ENCODE measurements at places on chromosomes 7 and 10.

DNA sequence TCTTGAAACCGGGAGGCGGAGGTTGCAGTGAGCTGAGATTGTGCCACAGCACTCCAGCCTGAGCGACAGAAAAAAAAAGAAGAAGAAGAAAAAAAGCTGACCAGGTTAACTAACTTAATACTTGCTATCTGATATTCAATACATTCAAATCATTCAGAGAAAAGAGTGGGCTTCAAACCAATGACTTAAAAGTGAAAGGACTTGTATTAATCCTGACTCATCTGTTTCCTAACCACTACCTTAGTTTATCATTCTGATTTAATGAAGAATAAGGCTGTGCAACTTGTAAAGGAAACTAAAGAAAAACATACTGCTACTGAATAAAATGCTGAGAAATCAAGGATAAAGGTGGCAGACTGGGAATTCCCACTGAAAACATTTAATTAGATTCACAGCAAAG, 128.4 kb downstream of the NRBF2 start:
- no peak for DNase-seq

- no peak for DNase-seq
Measured at GRCh38 chr10:80554050-80554449, 16.3 kb downstream of the SH2D4B start.

GRCh38 chr10:85599081-85599480, 767.5 kb downstream of the GRID1 start:
- DNase-seq = no peak

GRCh38 chr10:72316748-72317435, 37.8 kb downstream of the DNAJB12 start:
- no peak for DNase-seq

- peak; percentile 27 for DNase-seq
Measured at GRCh38 chr7:115676080-115676479, 354.5 kb downstream of the TFEC start.

GRCh38 chr10:5537684-5538083, 12.9 kb downstream of the CALML3 start:
- no peak for DNase-seq

DNA sequence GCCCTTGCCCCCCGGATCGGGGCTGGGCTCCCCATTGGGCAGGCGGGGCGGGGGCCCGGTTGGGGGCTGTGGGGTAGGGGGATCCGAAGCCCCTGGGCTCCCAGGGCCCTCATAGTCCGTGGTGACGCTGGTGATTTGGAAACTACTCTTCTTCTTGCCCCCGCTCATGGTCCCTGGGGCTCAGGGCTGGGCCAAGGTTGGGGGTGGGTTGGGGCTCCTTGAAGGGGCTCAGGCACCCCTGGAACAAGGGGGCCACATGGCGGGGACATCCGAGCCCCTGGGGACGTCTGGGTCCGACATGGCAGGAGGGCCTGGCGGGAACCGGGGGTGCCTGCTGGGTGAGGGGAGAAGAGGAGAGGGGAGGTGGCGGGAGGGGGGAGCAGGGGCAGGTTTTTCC, 1.1 kb downstream of the TSC22D4 start:
- no peak for DNase-seq

- no peak for DNase-seq
Measured at GRCh38 chr7:142279601-142280000, 21.7 kb upstream of the PRSS58 start.

GRCh38 chr7:68200051-68200670, 1203.5 kb downstream of the TYW1 start:
- DNase-seq = no peak

DNA sequence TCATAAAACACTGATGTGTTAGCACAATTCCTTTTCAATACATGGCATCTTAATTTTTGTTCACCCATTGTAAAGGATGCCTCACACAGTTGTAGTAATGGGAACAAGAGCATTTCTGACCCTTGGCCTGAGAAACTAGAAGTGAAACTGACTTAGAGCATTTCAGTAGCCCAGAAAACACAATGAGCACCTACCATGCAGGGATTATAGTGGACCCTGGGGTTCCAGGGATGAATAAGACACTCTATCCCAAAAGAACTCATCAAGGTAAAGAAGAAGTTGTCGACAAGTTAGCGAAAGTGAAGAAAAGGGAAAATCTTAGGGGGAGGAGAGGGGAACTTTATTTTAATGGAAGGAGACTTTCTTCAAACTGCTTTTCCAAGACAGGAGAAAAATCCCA, 125.6 kb downstream of the NT5C2 start:
- no peak for DNase-seq

DNA sequence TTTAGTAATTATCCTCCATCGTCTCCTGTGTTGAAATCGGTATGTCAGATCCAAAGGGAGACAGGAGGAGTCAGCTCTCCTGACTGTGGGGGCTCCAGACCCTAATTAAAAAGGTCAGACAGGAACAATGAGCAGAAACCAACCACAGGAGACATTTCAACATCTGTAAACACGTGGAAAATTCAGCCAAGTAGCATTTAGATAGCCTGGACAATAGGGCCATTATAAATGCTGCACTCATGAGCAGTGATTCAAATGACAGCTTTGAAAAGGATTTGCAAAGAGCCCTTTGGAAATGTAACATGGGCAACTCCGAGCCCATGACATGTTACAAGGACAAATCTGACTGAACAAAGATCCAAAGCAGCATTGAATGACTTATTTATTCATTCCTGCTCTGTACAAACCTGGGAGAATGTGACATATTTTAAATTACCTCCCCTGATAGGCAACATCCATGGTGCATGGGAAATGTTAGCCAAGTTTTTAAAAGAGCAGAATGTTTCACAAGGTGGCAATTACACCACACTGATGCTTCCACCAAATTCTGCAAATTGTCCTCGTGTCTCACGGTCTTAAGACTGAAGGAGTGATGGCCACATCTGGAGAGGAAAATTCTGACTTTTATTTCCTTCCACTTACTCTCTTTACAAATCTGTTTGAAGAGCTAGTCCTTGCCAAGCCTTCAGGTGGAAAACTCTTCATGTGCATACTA, 113.3 kb upstream of the KMT2E start:
- DNase-seq = no peak

DNA sequence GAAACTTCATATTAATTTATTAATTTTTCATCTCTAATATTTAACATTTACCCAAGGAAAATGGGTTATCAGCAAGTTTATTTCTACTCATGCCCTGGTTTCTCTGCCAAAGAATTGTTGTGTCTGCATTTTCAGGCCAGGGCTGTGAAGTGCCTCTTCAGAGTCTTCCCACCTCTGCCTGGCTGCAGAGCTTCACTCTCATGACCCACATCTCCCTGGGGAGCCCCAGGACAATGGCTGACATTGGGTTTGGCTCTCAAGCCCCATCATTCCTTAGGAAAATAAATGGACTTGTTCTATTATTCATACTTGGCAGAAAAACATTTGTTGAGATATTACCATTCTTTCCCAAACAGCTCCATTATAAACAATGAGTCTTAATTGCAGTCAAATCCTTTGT, 30.3 kb downstream of the CACNA2D1 start:
- no peak for DNase-seq

DNA sequence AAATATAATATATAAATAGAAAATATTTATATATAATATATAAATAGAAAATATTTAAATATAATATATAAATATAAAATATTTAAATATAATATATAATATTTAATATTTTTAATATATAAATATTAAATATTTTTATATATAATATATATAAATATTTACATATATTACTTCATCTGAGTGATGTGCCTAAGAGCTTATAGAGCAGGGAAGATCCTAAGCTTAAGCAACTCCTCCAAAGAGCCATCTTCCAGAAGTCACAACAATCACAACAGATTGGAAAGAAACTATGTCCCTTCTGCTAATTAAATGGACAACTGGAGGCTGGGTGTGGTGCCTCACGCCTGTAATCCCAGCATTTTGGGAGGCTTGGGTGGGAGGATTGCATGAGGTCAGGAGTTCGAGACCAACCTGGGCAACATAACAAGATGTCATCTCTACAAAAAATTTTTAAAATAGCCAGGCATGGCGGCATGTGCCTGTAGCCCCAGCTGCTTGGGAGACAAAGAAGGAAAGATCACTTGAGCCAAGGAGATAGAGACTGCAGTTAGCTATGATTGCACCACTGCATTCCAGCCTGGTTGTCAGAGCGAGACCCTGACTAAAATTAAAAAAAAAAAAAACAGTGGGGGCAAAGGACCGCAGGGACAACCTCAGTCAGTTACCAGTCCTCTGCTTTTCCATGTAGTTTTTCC, 198.7 kb downstream of the SKIDA1 start:
- no peak for DNase-seq

- DNase-seq = peak; percentile 55
Measured at GRCh38 chr10:58064714-58065528, 202.8 kb downstream of the IPMK start.

GRCh38 chr7:20200361-20200760, 16.8 kb downstream of the MACC1 start:
- DNase-seq = no peak

- DNase-seq = no peak
Measured at GRCh38 chr7:131326576-131326975, 1.1 kb upstream of the MKLN1 start.

- no peak for DNase-seq
Measured at GRCh38 chr7:127996253-127997071, 34.8 kb downstream of the LRRC4 start.

DNA sequence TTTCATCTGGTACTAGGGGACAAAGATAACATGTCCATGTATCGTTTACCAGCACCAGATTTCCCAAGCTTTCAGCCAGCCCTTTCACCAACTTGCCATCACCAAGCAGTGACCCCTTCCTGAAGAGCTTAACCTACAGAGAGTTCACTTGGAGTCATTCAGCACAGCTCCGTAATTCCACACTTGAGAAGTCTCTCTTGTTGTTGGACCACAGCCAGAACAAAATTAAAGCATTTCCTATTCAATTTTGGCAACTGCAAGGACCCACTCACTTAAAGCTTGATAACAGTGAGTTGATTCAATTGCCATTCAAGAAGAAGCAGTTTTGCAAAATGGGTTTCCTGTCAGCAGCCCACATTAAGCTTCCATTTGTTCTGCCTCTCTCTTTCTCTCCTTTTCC, 88.5 kb upstream of the LRRTM3 start:
- no peak for DNase-seq

DNA sequence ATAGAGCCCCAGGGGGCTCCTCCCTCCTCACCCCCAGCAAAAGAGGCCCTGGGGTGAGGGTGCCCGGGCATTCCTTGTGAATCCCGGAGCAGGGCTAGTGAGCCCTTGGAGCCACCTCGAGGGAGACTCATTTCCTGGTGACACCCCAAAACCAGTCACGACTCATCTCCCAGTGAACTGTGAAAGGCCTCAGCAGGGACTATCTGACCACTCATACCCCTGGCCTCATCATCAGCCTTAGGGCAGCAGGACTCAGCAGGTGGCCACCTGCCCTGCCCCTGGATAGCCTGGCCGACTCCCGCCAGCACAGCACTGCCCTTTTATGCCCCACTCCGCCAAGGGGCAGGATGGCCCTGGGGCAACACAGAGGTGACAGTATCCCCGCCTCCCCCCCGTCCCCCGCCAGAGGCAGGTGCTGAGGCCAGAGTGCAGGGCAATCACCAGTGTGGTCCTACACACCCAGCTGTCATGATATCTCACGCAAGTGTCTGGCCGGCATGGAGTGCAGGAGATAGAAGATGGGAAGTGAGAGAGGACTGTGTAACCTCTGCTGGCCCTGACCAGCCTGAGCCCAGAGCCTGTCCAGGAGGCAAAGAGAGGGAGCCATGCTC, 3.2 kb downstream of the SNCG start:
- peak; percentile 57 for DNase-seq

DNA sequence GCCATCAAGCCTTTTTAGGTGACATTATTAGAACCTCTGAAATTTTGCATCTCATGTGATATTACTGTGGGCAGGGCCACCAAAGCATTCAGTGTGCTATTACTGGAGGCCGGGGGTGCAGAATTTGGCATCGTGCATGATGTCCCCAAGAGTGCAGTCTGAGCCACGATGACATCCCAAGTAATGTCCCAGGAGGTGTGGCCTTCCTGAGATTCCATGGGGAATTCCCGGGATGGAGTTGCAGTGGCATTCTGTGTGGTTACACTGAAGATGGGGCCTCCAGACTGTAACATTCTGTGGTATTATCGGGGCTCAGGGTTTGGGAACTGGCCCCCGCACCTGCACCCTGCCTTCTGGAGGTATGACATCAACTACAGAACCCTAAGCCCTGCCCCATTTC, 9.1 kb downstream of the LDB3 start:
- no peak for DNase-seq

Data from EL (cell line).